GM06990 (cell line): ENCODE measurements at places on chromosomes 13 and 19.

DNA sequence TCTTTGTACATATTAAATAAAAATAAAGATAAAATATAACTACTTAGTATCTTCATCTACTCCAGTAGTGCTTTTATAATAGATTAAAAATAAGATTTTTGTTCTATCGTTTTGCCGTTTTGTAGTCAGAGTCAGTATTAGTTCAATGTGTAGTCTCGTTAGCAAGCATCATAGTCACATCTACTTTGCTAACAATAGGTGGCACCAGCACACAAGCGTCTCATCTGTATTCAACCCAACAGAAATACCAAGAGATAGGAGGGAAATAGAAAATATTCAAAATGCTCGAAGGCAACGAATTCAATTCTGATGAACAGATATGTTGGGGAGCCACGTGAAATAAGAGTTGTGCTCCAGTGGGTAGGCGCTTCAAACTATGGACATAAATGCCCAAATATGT is 21.4 kb upstream of the MICU2 start:
- no peak for DNase-seq

DNA sequence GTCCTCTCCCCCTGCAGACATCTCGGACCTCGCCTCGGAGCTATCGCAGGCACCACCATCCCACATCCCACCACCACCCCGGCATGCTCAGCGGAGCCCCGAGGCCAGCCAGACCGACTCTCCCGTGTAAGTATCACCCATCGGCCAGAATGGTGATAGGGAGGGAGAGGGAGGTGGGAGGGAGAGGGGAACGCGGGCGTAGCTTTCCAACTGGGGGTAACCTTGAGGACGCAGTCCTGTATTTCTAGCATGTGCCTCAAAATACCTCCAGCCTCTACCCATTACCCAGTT is 26.1 kb downstream of the TJP3 start:
- no peak for DNase-seq

GRCh38 chr19:55341171-55341588 is 1.5 kb downstream of the KMT5C start:
- peak; percentile 54 for DNase-seq

GRCh38 chr13:76745261-76746200 is 140.7 kb downstream of the KCTD12 start:
- DNase-seq = peak; percentile 76

DNA sequence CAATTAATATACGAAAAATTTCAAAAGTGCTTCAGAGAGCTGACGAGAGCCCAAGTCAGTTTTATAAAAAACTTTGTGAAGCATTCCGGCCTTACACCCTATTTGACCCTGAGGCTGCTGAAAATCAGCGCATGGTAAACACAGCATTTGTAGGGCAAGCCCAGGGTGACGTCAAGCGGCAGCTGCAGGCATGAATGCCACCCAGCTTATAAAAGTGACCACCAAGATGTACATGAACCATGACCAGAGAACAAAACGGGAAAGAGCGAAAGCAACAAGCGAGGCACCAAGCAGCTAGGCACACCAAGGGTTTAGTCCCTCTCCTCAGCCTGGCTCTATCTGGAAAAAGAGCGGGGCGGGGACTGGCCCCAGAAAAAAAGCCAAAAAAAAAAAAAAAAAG is 6.0 kb downstream of the SIGLEC11 start:
- no peak for DNase-seq

DNA sequence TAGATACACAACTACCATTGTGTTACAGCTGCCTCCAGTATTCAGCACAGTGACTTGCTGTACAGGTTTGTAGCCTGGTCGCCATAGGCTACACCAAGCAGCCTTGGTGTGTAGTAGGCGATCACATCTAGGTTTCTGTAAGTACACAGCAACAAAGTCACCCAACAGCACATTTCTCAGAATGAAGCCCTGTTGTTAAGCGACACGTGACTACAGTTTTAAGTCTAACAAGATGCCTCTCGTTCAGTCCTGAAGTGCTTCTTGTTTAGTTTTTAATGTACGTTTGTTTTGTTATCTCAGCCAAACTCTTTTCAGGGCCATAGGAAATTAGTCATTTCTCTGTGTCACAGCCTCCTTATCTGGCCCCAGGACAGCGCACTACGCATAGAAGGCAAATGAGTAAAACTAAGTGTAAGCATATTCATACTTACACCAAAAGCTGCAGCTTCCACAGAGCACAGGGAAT is 50.0 kb upstream of the GPR183 start:
- DNase-seq = peak; percentile 32
